ENCODE measurements at places on chromosomes 13 and 19. TPM values are rescaled to one million over a fixed set of nuclear protein-coding genes. Genes with fewer than 3 reads are reported as not detected.

Gene KANK3
- total RNA-seq = 0.66 TPM

Gene RASGRP4
- 0.43 TPM for total RNA-seq

Gene FOXA3
- not detected for total RNA-seq

Gene CRX
- not detected for total RNA-seq

- no peak for DNase-seq
Measured at GRCh38 chr13:72412481-72412880, 314.9 kb downstream of the MZT1 start.

- no peak for DNase-seq
Measured at GRCh38 chr13:114142640-114143490, 10.4 kb upstream of the RASA3 start.

GRCh38 chr13:54775501-54776191 is 1747.0 kb downstream of the OLFM4 start:
- no peak for DNase-seq

GRCh38 chr19:2059422-2060201 is 8.6 kb upstream of the MKNK2 start:
- peak; percentile 30 for DNase-seq

GRCh38 chr13:19845758-19846157 is 17.7 kb downstream of the ZMYM5 start:
- no peak for DNase-seq

DNA sequence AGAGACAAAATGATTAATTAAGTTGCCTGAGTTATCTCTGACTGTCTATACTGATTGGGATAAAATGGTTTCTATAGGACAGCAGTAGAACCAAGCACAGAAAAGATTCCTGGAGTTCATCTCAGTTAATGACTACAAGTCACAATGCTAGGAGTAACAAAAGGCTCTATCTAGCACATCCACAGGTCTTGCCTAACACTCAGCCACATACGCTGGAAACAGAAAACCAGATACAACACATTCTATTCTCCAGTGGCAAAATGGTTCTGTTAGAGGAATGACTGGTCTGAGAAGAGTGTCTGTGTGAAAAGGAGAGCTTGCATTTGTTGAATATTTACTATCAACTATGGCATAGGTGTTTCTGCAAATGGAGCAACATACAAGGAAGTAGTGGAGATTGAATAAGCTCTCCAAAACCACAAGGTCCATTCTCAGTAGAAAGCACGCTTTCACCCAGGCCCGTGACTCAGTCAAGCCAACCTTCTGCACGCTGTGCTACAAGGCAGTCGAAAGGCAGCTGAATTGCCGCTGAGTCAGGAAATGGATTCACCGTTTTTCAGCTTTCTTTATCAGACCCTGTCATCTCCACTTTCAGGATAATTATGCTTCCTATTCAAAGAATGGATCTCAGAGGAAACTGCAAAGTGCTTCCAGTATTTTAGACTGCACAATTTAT is 761.5 kb downstream of the EFNB2 start:
- no peak for DNase-seq

DNA sequence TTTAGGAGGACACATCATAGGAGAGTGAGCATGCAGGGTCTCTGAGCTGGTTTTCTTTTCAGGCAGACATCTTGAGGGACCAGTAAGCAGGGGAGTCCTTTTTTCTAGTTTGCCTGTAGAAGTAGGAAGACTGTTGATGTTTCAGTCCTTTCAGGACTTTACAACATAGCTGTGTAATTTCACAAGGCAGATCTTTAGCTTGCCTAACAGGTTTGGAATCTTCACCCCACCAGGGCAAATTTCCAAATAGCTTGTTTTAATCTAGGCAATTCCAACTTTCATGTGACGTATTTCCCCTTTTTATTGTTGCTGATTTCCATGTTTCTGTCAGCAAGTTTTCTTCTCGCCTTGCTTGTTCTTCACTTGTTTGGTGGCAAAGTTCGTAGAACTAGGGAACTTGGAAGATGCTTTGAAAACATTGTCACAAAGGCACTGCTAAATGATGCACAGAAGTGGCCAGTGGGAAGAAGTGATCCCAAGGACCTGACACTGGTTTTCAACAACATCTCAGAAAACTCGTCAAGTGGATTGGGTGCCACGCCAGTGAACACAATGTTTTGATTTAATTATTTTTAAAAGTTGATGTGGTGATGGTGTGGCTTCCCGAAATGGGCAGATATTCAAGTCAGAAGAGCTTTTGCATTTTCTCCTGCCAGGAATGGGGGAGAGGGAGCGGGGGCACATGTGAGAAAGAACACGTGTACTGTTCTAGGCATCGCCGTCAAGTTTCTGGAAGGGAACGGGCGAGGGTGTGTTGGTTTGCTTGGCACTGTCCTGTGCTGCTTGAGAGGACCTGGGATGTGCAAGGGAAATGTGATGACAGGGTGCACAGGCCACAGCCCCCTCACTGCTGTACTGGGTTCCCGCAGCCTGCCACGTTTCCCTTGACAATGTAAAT is 418.6 kb downstream of the OXGR1 start:
- DNase-seq = no peak

- no peak for DNase-seq
Measured at GRCh38 chr19:4291184-4291732, 10.9 kb downstream of the TMIGD2 start.

DNA sequence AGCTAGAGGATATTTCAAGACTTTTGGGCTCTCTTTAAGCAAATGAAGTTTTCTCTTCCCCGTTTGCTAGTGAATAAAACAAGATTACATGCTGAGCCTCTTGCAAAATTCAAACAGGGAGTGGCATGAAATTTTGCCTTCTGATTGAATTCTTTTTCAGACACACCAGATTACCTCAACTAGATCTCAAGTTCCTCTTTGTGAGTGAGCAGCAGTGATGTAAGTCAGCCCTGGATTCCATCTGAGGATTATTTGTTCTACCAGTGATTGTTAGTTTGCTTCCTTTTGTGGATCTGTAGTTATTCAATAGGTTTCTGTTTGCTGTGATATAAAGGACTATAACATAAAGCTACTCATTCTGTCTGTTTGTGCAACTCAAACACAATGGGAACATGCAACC is 407.7 kb downstream of the LMO7 start:
- DNase-seq = no peak

- DNase-seq = no peak
Measured at GRCh38 chr13:70108356-70109105, at the start of gene KLHL1. KLHL1 (minus strand) TSS chr13:70108452; CDS start chr13:70107699, 753 bp downstream.

DNA sequence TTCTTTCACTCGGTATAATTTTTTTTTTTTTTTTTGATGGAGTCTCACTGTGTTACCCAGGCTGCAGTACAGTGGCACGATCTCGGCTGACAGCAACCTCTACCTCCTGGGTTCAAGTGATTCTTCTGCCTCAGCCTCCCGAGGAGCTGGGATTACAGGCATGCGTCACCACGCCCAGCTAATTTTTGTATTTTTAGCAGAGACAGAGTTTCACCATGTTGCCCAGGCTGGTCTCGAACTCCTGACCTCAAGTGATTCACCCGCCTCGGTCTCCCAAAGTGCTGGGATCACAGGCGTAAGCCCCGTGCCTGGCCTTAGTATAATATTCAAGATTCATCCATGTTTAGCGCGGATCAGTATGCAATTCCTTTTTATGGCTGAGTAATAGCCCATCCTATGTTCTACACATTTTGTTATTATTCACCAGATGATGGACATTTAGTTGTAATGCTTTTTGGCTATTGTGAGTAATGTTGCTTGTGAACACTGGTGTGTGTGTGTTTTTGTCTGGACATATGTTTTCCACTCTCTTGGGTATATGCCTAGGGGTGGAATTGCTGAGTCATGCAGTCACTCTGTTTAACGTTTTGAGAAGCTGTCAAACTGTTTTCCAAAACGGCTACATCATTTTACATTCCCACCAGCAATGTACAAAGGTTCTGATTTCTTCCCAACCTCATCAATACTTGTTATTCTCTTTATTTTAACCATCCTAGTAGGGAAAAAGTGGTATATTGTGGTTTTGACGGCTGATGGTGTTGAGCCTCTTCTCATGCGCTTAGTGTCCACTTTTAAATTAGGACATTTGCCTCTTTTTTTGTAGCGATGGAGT is 22.9 kb downstream of the PLEKHF1 start:
- no peak for DNase-seq
